Psoas muscle (tissue), 8 donors: ENCODE measurements at places on chromosomes 5 and 9. TPM values are rescaled to one million over a fixed set of nuclear protein-coding genes. Genes with fewer than 3 reads are reported as not detected.

DNA sequence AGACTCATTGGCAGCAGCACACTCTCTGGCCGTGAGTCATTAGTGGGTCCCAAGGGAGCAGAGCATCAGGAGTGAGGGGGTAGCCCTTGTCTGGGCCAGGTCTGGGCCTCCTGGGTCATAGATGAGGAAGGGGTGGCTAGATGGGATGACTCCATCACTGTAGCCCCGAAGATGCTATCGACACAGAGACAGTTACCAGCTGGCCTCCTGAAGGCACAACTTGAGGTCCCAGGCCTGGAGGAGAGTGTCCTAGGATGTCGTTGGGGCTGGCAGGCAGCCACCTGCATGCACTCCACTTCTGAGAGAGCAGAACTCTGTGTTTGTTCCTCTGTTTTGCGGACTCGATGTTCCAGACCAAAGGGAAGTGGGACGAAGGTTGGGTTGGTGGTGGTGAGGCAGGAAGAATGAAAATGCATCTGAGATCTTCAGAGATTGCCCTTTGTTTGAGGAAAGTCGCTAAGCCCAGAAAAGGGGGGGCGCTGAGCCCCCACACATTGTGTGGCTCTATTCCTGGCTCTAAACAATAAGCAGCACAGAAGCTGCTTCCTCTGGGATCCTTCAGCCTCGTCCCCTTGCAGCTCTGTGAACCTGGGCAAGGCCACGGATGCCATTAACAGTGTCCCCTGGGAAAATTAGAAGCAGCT is 4.7 kb downstream of the BTNL9 start:
- DNase-seq = peak; percentile 37
- H3K27ac ChIP-seq = peak overlapping the region; percentile 4
- H3K36me3 ChIP-seq = no peaks in the 10 kb centered on the region
- H3K4me1 ChIP-seq = no peaks in the 10 kb centered on the region
- H3K4me3 ChIP-seq = peak overlapping the region; percentile 11

GRCh38 chr5:72397836-72398235 is 77.7 kb downstream of the PTCD2 start:
- no peak for DNase-seq
- H3K27me3 ChIP-seq = no peaks in the 10 kb centered on the region
- no peak overlapping the region for H3K4me3 ChIP-seq
- H3K4me1 ChIP-seq = peaks cover 18% of the 10 kb centered on the region
- no peak overlapping the region for H3K27ac ChIP-seq
- no peaks in the 10 kb centered on the region for H3K36me3 ChIP-seq

- H3K27me3 ChIP-seq = no peaks in the 10 kb centered on the region
- H3K27ac ChIP-seq = no peak overlapping the region
- H3K36me3 ChIP-seq = no peaks in the 10 kb centered on the region
These were observed 72.3 kb downstream of the IQGAP2 start for GRCh38 chr5:76475385-76475784.

DNA sequence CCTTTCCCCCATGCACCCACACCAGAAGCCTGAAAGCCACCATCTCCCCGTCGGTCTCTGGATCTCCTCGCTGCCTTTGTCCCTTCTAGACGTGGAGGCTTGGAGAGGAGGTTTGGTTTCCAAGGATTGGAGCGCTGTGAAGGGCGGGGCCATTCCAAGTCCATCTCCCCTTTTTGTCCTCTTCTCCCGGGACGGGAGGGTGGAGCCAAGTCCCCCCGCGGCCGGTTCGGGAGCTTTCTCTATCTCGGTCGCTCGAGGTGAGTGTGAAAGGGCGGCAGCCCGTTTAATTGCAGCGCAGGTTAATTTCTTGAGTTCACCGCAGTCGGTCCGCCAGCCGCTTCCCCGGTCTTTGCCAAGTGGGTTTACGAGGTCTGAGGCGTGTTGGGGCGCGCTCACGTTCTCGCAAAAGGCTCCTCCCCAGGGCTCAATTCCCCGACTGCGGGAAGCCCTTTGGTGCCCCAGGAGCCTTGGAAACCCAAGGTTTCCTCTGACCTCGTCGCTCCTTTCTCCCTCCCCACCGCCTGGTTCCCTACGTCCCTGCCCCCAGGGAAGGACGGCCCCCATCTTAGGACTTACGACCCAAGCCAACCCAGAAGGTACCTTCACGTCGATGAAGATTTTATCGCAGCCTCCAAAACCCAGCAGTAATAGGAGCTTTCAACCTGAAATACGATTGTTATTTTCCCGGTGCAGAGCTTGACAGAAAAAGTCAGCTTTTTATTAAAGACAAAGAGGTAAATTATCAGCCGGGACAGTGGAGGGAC is 2.8 kb upstream of the ZNF462 start:
- peak overlapping the region; percentile 95 for H3K27ac ChIP-seq
- H3K4me3 ChIP-seq = peak overlapping the region; percentile 79
- no peaks in the 10 kb centered on the region for H3K36me3 ChIP-seq
- no peaks in the 10 kb centered on the region for H3K27me3 ChIP-seq

DNA sequence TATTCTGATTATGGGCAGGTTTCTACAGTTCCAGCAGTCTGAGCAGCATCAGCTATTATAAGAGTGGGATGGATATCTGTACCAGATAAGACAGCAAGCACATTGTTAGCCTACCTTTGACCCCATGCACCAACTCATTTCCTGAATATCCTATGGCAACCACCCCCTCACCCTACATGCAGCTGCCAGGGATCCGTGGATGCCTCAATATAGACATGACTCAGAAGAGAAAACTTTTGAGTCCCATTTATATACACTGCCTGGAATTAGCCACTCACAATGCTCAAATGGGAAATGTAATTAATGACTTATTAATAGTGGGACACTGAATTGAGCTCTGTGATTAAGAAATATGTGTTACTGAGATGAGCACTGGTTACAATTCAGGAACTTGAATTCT is 124.4 kb downstream of the SSBP2 start:
- no peaks in the 10 kb centered on the region for H3K27me3 ChIP-seq
- H3K27ac ChIP-seq = no peak overlapping the region
- H3K4me1 ChIP-seq = peaks cover 4% of the 10 kb centered on the region
- no peak for DNase-seq

- peaks cover 34% of the 10 kb centered on the region for H3K36me3 ChIP-seq
- H3K4me3 ChIP-seq = no peak overlapping the region
- no peak for DNase-seq
- no peaks in the 10 kb centered on the region for H3K27me3 ChIP-seq
- H3K4me1 ChIP-seq = no peaks in the 10 kb centered on the region
These were observed 42.1 kb upstream of the ELOVL7 start for GRCh38 chr5:60886158-60886557.

DNA sequence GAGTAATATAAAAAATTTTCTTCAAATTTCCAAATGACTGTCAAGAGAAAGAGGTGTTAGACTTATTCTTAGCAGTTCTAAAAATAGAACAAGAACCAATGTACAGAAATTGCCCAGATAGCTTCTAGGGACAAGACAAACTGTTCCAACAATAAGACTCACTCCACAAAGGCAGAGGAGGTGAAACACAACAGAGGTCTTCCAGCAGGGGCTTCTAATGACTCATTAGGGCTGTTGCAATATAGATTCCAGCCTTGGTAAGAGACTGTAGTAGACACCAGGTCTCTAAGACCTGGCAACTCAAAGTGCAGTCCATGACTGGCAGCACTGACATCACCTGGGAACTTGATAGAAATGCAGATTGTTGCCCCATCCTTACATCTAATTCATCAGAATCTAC is 134.6 kb upstream of the VLDLR start:
- H3K36me3 ChIP-seq = no peaks in the 10 kb centered on the region
- no peaks in the 10 kb centered on the region for H3K27me3 ChIP-seq
- peaks cover 6% of the 10 kb centered on the region for H3K4me1 ChIP-seq
- no peak overlapping the region for H3K4me3 ChIP-seq
- H3K27ac ChIP-seq = no peak overlapping the region

DNA sequence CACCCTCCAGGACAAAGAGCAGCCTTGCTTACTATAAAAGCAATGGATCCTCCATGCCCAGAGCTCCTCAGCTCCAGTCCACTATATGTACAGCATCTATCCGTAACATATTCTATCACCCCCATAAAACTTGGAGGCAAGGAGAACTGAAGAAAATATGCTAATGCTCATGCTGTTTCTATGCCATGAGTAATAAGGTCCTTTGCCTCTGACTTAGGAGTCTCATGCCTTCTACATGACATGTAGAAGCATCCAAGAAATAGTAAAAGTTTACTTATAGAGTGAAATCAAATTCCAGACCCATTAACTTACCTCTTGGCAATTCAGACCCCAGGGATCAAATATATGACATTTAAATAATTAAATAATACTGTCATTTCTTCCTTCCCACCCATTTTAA is 33.7 kb downstream of the SSBP2 start:
- H3K36me3 ChIP-seq = no peaks in the 10 kb centered on the region

GRCh38 chr5:124706729-124707361 is 39.6 kb downstream of the ZNF608 start:
- no peaks in the 10 kb centered on the region for H3K36me3 ChIP-seq
- H3K4me1 ChIP-seq = peaks cover 43% of the 10 kb centered on the region
- H3K27me3 ChIP-seq = no peaks in the 10 kb centered on the region
- DNase-seq = no peak
- H3K4me3 ChIP-seq = no peak overlapping the region

- H3K4me3 ChIP-seq = no peak overlapping the region
- no peaks in the 10 kb centered on the region for H3K4me1 ChIP-seq
- no peaks in the 10 kb centered on the region for H3K27me3 ChIP-seq
- no peak overlapping the region for H3K27ac ChIP-seq
- no peaks in the 10 kb centered on the region for H3K36me3 ChIP-seq
These were observed 451.1 kb downstream of the EBF1 start for GRCh38 chr5:158648631-158649030.

DNA sequence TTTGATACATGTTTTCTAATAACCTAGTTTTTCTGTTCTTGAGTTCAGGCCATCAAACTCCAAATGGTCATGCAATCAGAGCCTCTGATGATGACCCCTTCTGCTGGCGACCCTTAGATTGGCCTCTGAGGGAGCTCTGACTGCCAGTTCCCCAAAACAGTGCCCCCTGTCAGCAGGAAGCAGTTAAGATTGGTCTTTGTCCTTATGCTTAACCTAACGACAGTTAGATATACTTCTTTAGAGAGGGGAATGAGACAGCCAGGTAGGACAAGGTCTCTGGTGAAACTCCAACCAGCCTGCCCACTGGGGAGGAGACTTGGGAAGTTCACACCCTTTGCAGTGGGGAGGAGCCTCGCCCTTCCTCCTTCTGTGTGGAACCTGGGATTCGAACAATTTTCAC is 390.4 kb upstream of the KIF2A start:
- H3K27me3 ChIP-seq = no peaks in the 10 kb centered on the region
- H3K4me1 ChIP-seq = no peaks in the 10 kb centered on the region
- no peak overlapping the region for H3K4me3 ChIP-seq
- no peaks in the 10 kb centered on the region for H3K36me3 ChIP-seq

DNA sequence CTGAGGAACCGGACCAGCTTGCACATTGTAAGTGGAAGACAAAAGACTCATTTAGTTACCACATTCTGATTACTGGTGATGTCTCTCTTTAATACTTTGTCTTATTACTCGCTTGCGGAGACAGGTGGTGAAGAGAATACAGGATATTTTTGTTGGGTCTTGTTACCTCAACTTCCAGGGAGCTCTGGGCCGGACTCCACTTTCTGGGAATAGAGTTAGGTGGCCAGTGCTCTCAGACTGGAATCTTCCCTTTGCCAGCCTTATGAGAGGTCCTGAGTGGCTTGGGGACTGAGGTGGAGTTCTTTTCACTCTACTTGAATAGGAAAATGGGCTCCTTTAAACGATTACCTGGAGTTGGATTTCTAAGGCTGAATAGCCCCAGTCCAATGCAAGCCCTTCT is 33.3 kb upstream of the SPRY4 start:
- no peaks in the 10 kb centered on the region for H3K36me3 ChIP-seq
- no peak overlapping the region for H3K4me3 ChIP-seq
- no peak for DNase-seq
- no peak overlapping the region for H3K27ac ChIP-seq
- peaks cover 13% of the 10 kb centered on the region for H3K4me1 ChIP-seq
- H3K27me3 ChIP-seq = no peaks in the 10 kb centered on the region

GRCh38 chr5:170736966-170737365 is 46.6 kb upstream of the GABRP start:
- H3K27me3 ChIP-seq = no peaks in the 10 kb centered on the region
- H3K27ac ChIP-seq = no peak overlapping the region
- H3K36me3 ChIP-seq = no peaks in the 10 kb centered on the region
- DNase-seq = no peak

DNA sequence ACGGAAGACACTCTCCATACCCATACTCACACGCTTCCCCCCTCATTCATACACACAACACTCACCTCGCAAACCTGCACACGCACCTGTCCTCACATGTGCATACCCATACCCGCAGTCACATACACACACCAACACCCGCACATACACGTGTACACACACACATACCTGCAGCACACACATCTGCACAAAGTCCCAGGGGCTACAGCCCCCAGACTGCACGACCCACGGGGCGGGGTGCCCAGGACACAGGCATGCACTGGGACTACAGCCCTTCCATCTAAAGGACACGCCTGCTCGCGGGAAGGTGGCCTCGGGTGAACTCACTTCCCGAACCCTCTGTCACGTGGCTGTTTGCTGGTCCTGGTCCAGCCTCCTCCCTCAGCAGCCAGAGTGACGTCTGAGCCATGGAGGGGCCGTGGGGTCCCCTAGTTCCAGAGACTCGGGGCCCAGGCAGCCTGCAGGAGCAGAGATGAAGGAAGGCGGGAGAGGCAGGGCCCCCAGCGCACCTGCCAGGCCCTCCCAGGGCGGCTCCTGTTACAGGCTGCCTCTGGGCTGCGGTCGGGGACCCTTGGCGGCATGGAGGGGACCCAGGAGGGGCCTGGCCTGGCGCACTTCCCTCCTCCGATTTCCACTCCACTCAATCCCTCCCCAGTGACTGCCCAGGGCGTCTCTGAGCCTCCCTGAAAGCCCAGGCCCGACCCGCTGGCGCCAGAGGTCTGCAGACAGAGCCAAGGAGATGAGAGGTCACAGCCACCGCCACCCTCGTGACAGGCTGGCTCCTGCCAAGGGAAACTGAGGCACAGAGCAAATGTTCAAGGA is 8.1 kb downstream of the SLC12A7 start:
- DNase-seq = peak; percentile 76
- H3K4me1 ChIP-seq = peaks cover 24% of the 10 kb centered on the region
- H3K36me3 ChIP-seq = no peaks in the 10 kb centered on the region
- H3K27ac ChIP-seq = peak overlapping the region; percentile 46

- no peaks in the 10 kb centered on the region for H3K4me1 ChIP-seq
- no peaks in the 10 kb centered on the region for H3K27me3 ChIP-seq
- no peaks in the 10 kb centered on the region for H3K36me3 ChIP-seq
- no peak overlapping the region for H3K4me3 ChIP-seq
These were observed 171.2 kb downstream of the GAPVD1 start for GRCh38 chr9:125432715-125433385.

The MRPL41 gene
- total RNA-seq = 120 TPM

The SPATA31D4 gene
- not detected for total RNA-seq

The ZBTB6 gene
- total RNA-seq = 6.2 TPM
